ENCODE measurements at places on chromosomes 6 and 20.

DNA sequence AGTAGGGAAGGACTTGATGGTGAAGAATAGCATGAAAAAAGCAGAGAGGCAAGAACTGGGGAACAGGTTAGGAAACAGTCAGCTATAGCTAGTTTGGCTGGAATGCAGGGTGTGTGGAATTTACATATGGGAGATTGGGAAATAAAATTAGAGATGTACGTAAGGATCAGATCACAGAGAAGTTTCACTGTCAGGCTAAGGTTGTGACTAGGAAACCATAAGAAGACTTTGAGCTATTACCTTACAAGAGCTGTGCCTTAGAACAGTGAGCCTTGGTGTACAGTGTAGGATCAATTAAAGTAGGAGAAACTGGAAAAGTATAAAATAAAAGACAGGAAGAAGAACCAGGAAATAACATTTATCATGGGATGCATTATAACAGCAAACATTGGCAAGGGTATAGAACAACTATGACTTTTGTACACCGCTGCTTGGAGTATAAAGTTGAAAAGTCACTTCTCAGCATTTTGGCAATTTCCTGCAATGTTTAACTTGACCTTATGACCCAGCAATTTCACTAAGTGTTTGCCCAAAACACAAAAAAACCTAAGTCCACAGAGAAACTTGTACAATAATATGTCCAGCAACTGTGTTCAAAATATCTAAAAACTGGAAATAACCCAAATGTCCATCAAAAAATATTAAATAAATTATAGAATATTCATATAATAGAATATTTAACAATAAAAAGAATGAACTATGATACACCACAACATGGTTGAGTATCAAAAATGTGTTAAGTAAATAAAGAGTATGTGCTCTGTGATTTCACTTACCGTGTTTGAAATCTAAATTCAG lies 31.2 kb upstream of the SPTLC3 start:
- no peak for DNase-seq

- no peak for DNase-seq
Measured at GRCh38 chr6:55474382-55474781, 104.6 kb downstream of the HMGCLL1 start.

DNA sequence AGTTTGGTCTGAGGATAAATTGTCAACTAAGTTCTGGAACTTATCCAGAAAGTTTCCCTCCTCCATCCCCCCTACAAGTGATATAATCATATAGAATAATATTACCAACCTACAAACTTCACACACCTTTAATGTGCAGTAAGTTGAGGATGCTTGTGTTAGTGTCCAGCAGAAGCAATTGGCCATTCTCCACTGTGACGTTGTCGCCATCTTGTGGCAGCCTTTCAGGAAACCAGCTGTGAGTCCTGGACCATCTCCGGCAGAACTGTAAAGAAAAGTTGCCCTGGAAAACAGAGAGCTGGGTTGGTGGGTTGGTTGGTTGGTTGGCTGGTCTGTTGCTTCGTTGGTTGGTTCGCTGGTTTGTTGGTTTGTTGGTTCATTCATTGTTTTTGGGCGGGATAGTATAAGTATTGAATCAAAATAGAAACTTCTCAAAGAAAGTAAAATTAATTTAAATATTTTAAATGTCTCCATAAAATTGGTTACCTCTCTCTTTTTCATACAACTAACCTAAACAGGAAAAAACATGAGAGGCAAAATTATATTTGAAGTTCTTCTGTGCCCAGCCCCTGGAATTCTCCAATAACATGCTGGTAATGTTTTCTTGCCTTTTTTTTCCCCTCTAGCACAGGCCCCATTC lies 127.5 kb downstream of the PKHD1 start:
- peak; percentile 60 for DNase-seq

DNA sequence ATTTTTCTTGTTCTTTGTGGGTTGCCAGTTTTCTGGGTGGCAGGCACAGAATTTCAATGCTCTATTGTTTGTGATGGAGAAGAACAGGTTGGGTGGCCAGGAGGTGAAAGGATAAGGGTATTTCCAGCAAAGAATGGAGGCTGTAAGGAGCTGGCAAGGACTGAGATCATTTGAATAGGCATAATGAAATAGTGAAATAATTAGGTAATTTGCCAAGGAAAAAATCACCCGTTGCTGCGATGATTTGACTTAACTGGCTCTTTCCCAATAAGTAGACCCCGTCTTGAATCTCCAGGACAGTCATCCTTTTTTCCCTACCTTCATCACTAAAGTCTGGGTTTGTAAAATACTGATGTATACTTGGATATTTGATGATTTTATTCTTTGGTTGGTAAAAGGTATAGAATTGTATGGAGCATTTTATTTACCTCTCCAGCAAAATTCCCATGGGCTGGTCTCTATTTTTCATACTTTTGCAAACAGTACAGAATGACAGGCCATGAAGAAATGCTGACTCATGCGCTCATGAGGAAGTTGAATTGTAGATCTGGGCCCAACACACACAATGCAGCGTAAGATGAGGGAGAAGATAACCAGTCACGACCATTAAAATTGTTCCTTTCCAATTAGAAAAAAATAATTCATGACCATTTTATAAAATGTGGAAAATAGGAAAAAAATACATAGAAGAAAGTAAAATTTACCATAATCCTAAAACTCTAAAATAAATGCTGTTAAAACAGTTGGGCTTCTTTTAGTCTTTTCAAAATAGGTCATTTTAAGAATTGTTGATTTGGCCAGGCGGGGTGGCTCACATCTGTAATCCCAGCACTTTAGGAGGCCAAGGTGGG lies 2.4 kb upstream of the GCNT2 start:
- no peak for DNase-seq

DNA sequence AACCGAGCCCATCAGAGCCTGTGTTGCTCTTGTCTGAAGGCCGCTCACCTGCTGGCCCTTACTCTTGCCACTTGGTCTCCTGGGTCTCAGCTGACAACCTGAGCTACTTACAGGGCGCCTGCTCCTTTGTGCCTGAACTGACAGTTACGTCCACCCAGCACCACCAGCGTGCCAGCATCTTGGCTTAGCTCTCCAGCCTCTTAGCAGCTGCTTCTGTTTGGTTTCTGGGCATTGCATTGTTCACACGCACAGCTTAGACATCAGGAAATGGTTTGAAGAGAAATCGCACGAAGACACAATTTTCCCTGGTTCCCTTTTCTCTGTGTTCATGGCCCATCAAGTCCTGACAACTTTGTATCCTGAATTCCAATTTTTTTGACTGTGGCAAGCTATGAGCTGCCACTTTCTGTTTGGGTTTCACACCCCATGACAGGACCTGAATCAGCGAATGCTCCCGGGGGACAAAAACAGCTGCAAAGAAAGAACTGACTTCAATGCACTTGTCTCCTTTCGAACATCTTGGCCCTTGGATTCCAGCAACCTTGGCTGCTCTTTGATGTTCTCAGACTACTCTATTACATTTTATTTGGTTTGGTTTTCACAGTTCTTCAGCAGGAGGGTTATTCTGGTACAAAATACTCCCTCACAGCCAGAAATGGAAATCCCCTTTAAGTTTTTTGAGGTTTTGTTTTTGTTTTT lies 45.2 kb upstream of the LY86 start:
- DNase-seq = no peak

DNA sequence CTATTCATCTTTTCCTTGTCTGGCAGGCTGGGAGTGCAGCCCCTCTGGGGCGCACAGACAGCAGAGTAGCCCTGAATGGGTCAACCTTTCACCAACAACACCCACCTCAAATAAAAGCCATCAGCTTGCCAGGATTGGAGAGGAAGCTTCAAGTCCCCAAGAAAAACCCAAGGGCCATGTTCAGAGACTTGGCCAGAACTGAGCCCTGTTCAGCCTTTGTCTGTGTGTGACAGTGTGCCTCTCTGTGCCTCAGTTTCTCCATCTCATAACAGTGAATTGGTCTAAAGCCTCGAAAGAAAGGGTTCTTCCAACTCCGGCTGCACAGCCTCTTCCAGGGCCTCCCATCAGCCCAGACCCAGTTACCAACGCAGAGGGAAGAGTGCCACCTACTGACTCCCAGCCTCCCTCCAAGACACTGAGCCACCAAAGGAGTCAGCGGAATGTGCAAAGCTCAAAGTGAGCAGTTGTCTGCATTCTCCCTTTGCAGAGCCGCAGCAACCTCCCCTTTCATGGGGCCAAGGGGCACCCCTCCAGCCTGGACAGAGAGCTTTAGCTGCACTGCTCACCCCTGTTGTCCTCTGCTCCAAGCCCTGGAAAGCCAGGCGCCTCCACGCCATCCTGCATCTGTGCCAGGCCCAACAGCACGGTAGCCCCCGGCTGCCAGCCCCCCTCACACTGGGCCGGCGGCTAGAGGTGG lies 82.7 kb upstream of the TOP1 start:
- peak; percentile 56 for DNase-seq

- DNase-seq = no peak
Measured at GRCh38 chr20:33773412-33774089, 37.6 kb upstream of the CHMP4B start.

GRCh38 chr6:126111327-126111726 lies 125.0 kb downstream of the TRMT11 start:
- no peak for DNase-seq

- DNase-seq = no peak
Measured at GRCh38 chr6:161686655-161687054, 412.8 kb upstream of the AGPAT4 start.

DNA sequence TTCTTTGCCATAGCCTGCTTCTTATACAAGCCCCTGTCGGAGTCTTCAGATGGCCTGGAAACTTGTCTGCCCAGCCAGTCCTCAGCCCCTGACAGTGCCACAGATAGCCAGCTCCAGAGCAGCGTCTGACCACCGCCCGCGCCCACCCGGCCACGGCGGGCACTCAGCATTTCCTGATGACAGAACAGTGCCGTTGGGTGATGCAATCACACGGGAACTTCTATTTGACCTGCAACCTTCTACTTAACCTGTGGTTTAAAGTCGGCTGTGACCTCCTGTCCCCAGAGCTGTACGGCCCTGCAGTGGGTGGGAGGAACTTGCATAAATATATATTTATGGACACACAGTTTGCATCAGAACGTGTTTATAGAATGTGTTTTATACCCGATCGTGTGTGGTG lies 29.5 kb downstream of the SLCO4A1 start:
- no peak for DNase-seq

- no peak for DNase-seq
Measured at GRCh38 chr6:11685481-11686093, 93.0 kb downstream of the ADTRP start.

DNA sequence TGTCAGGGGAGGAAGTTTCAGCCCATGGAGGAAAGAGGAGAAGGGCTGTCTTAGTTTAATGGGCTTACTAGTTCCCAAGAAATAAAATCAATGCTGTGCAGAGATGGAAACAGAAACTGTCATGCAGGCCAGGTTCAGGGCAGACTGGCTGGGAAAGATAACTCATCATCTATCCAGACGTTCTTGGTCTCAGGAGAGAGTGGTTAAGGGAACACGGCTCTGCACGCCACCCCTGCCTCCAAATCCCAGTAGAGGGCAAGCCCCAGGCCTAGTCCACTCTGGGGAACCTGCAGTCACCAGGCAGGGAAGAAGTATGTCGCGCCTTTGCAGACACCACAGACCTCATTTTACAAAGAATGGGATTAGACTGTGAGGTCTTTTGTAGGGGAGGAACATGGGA lies 12.5 kb downstream of the ALDH8A1 start:
- no peak for DNase-seq

- DNase-seq = no peak
Measured at GRCh38 chr20:5357946-5358345, 41.2 kb upstream of the PROKR2 start.

- DNase-seq = no peak
Measured at GRCh38 chr6:130697995-130698535, 129.1 kb upstream of the SMLR1 start.

- DNase-seq = no peak
Measured at GRCh38 chr6:16851044-16851540, 89.8 kb upstream of the ATXN1 start.

DNA sequence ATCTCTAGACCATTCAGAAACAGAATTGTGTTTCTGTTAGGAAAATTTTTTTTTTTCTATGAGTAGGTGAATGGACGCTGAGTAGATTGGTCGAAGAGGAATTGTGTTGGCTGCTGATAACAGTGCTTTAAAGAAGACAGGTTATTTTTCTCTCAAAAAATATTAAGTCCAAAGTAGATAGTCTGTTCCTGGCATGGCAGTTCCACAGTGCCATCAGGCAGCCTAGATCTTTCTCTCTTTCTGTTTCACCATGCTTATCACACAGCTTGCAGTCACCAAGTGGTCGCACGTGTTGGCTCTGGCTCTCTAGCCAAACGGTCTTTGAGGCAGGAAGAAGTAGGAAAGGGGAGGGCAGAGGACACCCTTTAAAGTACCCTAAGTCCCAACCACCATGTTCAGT lies 22.4 kb upstream of the SERINC3 start:
- DNase-seq = no peak

DNA sequence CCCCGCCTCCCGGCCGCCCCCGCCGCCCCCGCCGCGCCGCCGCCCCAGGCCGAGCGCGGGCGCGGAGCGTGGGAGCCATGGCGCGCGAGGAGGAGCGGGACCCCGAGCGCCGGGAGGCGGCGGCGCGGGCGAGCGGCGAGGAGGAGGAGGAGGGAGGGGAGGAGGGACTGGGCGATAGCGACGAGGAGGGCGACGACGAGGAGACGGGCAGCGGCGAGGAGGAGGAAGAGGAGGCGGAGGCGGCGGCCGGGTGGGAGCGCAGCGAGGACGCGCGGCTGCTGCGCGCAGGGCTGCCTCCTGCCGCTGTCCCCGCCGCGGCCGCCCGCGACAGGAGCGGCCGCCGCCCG lies at the start of gene SLC24A3:
SLC24A3 (plus strand) TSS at position 174 of the 347 bp plus-strand sequence.
- peak; percentile 49 for DNase-seq

DNA sequence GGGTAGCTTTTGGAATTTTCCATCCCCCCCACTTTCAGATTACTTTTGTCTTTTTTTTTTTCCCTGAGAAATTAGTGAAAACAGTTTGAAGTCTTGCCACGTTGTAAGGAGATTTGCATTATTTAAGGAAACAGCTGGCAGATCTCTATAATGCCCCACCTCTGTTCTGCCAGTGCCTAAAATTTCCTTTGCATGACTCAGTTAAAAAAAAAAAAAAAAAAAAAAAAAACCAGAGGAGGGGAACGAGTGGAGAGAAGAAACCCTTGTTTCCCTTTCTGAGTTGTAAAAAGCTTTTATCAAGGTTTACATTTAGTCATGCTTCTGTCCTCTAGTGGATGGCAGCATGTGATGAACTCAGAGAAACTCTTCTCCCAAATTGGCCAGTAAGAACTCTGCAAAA lies 33.5 kb downstream of the CARMIL1 start:
- no peak for DNase-seq

GRCh38 chr6:145063091-145063490 lies 672.2 kb downstream of the EPM2A start:
- no peak for DNase-seq

GRCh38 chr6:3230900-3231246 lies 3.4 kb upstream of the TUBB2B start:
- no peak for DNase-seq

DNA sequence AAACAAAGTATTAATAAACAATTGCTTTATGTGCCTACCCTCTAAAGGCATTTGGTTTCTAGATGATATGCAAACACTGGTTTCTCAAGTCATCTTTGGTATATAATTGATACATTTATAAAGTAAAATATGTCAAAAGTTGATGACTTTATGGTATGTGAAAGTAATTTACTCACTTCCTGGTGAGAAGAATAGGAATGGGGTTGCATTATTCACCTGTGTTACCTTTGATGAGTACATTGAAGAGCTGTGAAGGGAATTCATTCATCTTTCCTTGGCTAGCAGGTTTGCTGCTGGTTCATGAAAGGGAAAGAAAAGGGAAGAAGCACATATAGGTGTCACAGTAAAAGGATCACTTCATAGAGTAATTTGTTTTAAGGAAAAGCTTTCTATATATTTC lies 20.4 kb downstream of the RNF217 start:
- no peak for DNase-seq
